Fibroblast of skin of scalp (primary cell): ENCODE measurements at places on chromosomes 2 and 18.

DNA sequence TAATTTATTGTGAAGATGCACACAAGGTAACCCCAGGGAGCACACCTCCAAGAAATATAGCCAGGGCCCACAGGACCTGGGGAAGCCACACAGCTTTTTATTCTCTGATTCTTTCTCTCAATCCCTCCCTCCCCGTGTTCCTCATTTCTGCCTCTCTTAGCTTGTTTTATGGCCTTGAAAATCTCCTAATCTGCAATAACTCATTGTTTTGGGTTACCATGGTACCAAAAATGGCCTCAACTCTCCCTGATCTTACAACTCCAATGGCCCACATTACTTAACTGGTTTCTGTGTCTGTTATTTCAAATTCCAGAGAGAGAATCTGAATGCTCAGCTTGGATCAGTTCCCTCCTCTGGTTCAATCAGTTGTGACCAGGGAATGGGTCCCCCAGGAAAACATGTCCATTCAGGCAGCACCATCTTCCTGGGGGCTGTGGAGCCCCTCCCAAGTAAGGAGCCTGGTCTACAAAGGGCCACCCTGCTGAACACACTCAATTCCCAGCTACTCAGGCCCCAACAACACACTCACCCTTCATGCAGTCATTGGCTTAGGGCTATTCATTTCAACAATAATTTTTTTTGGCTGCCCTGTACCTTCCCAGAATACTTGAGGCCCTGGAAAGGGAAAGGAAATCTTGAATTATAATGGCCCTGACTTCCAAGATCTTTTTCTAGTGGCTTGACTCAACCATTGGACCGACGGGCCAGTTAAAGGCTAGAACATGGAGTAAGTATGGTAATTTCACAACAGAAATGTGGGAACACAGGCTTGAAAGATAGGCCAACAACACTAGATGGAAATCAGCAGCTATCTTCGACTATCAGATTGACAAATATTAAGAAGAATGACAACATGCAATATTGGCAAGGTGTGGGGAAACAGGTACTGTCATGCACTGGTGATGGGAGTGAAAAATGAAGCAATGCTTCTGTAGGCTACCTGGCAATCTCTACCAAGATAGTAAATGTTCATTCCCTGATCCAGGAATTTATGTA, 41.6 kb upstream of the ST3GAL5 start:
- no peak for DNase-seq

- DNase-seq, result peak; percentile 55
Observed at GRCh38 chr2:23824777-23825212, 102.1 kb downstream of the ATAD2B start.

DNA sequence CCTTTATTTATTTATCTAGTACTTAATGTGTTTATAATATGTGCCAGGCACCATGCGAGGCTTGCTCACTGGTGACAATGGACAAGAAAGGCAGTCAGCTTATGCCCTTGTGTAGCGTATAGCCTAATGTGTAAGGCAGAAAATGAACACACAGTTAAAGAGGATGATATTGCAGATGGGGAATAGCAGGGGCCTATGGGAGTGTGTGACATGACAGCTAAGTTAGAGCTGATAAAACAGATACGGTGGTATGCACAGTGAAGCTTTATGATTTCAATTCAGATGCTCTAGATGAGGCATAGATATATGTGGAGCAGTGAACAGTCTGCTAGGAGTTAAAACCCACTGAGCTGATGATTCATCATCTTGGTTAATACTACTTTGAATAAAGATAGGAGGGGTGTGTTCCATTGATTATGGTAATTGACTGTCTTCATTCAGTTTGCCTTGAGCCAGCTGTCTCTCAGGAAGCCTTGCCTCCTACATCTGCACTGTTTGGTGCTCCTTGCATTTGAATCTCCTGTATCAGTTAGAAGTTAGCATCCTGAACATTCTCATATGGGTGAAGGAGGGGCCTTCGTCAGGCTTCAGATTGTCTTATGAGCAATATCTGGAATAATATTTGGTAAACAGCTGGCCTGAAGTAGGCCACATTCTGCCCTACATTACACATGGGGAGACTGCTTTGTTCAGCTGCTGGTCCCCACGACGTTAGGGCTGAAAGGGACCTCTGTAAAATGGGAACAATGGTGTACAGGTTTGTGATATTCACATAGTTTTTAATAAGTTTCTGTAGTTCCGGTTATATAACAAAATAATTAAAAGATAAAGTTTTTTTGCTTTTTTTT, 13.2 kb downstream of the MAP4K4 start:
- peak; percentile 47 for DNase-seq

DNA sequence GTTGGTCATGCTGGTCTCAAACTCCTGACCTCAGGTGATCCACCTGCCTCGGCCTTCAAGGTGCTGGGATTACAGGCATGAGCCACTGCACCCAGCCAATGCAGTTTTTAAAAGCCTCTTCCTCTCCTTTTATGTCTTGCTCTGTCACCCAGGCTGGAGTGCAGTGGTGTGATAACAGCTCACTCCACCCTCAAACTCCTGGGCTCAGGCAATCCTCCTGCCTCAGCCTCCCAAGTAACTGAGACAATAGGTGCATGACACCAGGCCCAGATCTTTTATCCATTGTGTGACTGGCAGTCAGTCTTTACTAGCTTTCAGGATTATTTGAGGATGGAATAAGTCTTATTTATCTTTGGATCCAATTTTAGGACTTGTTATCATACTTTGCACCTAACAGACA, 13.2 kb downstream of the KCTD18 start:
- no peak for DNase-seq

DNA sequence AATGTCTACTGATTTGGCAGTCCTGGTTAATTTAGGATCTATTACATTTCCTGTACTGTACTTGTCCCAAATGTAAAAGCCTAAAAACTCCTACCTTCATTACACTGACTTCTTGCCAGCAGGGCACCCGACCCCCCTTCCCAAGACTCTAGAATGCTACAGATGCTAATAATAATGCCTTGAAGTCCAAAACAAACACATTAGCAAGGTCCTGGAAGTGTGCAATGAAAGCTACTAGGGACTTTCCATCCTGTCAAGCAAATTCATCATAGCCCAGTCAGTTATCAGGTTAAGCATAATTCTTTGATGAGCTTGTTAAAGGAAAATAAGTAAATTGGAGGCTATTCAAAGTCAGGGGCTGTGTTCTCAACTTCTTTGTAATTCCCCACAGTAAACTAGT, 115.3 kb upstream of the RBBP8 start:
- DNase-seq, result no peak

GRCh38 chr2:11553661-11554398, 20.0 kb downstream of the GREB1 start:
- DNase-seq, result peak; percentile 36

- DNase-seq, result no peak
Observed at GRCh38 chr2:16478434-16479210, 187.0 kb downstream of the CYRIA start.
